Psoas muscle (tissue), 8 donors: ENCODE measurements at places on chromosomes 5 and 9. TPM values are rescaled to one million over a fixed set of nuclear protein-coding genes. Genes with fewer than 3 reads are reported as not detected.

DNA sequence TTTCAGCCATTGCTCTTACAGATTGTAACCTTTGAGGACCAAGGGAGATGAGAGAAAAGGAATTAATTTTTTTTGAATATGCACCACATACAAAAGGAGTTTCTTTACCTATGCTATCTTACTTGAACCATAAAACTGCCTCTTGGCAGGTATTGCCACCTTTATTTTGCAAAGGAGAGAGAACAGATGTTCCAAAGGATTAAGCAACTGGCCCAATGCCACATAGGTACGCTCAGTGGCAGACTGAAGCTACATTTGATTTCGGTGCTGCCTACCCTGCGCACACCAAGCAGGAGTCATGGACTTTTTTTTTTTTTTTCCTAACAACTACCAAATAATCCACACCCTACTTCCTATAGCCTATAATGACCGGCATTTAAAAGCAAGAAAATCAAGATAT, 43.1 kb downstream of the SAXO1 start:
- DNase-seq: no peak

GRCh38 chr5:53733853-53734252, 173.4 kb downstream of the NDUFS4 start:
- DNase-seq: no peak

Gene BTF3
- total RNA-seq: 499 TPM

Gene FBP1
- total RNA-seq: 1.4 TPM

DNA sequence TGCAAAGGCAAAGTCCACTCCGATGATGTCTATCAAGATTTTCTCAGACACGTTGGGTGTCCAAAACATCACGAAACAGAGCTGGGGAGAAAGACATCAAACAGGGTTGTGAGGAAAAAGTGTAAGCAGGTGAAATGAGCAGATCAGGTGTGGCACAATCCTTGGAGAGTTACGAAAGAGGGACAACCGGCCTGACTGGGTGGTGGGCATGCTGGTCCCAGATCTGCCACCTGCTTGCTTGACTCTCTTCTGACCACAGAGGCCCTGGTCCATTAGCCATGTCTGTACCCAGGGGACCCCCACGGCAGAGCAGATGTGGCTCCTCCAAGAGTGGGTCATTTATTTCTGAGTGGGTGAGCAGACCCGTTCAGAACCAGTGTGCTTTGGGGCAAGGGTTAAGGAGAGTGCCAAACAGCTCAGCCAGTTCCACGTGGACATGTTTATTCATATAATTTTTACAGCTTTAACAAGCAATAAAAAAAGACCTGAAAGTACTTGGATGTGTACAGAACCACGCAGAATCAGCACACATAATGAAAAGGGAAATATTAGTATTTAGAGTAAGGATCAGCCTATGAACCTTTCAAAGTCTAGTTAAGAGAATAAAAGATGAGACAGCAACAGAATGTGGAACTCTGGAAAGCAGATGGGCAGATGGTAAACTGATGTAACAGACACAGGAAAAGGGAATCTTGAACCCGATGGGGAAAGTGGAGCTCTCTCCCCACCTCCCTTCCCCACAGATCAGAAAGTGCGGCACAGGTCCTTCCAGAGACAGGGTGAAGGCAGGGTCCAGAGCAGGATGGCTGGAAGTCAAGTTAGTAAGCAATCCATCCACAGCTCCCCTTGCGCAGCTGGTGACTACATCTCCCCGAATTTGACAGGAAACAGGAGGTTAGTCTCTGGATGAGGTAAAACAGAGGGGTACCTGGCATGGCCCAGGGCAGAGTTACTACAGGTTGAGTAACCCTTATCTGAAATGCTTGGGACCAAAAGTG, 52.5 kb downstream of the OTULIN start:
- DNase-seq: no peak

DNA sequence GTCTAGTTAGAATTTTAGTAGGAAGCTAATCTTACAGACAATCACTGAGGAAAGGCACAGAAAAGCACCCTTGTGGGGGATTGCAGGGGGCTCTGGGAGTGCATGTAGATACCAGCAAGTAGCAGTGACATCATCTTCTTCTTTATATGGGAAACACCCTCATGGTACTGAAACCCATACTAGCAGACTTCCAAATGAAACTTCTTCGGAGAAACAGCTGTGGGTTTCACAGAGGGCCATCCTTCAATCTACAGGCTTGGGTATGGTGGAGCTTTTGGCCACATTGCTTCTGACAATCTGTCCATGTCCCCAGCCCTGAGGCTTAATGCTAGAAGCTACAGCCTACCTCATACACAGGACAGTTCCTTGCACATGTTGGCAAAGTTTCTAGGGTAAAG, 165.2 kb upstream of the NFIB start:
- no peak for DNase-seq

DNA sequence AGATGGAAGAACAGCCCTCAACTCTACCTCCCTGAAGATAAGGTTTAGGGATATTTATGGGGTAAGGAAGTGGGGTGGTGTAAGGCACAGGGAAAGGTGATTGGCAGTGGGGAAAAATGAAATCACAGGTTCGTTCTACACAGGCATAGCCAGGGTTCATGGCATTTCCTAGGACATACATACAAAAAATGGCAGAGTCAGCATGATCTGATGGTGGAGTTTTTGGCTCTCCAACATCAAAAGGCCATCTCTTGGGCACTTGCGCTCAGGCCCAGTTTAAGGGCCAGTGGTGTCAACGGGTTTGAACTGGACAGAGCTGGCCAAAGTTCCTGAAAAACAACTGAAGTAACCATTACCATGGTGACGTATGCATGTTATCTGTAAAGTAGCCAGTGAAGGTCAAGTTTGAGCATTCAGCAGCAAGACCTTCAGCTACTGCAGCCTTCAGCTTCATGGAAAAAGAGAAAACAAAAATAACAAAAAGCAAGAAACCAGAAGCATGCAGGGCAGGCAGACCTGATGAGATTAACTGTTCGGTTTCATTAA, 92.8 kb downstream of the SMARCA2 start:
- no peak for DNase-seq

GRCh38 chr5:137136991-137137632, 362.0 kb downstream of the SPOCK1 start:
- no peak for DNase-seq

- no peak for DNase-seq
Measured at GRCh38 chr9:109652112-109652511, 127.9 kb upstream of the PALM2AKAP2 start.

Gene SLC25A2
- total RNA-seq: 0.19 TPM

Gene PCDH12
- 4.2 TPM for total RNA-seq

DNA sequence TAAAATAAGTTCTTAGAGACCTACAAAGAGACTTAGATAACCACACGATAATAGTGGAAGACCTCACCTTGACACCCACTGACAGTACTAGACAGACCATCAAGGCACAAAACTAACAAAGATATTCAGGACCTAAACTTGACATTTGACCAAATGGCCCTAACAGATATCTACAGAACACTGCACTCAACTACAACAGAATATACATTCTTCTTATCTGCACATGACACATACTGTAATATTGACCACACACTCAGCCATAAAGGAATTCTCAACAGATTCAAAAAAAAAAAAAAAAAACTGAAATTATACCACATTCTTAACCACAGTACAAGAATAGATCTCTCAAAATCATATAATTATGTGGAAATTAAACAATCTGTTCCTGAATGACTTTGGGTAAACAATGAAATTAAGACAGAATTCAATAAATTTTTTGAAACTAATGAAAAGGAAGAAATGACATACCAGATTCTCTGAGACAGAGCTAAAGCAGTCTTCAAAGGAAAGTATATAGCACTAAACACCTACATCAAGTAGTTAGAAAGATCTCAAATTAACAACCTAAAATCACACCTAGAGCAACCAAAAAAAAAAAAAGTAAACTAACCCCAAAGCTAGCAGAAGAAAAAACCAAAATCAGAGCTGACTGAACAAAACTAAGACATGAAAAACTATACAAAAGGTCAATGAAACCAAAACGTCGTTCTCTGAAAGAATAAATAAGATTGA, 362.3 kb upstream of the POU5F2 start:
- DNase-seq: no peak

Gene PCDHB2
- 0.88 TPM for total RNA-seq

DNA sequence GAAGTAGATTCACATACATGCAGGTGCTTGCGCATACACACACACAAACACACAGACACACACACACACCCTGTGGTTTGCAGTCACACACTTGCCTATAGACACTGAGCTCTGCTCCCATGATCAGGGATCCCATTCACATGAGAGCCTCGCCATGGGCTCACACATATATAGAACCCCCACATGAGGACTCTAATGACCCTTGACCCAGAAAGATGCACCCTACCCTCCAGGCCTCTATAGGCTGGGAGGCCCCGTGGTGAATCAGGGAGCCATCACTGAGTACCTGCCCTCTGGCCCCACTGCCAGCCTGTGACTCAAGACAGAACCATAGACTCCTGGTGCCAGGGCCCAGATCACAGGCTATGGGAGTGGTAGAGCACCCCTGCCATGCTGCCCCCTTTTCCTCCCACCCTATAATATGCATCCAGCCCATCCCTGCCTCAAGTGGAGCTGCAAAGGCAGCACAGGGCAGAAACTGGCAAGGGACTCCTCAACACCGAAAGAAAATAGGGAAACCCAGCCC, 3.3 kb upstream of the AQP3 start:
- no peak for DNase-seq

DNA sequence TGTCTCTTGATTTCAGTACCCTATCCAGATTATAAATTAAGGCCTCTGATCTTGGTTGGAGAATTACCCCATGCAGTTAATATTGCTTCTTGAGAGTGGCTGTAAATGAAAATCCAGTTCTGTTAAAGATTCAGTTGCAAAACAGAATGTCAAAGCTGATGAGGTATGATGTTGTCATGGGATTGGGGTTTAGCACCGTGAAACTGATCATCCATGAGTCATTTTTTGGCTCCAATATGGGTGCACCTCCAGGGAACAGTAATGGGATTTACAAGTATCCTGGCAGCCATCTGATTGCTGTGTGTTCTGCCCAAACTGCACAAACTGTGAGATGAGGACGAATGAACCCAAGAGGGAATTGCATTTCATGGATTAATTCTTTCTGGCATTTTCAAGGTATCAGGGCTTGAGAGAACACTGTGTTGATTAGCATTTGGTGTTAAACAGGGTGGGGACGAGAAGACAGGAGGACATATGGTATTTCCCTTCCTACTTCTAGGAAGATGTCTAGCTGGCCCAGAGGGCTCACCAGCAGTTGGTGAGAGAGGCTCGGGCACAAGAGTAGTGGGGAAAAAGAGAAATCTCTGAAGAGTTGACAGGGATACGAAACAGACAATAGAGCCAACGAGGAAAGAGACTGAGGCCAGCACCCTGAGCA, 214.7 kb downstream of the GAS1 start:
- DNase-seq: peak; percentile 60

- no peak for DNase-seq
Measured at GRCh38 chr5:94916619-94917018, 298.1 kb downstream of the SLF1 start.

GRCh38 chr5:118990582-118990981, 2.2 kb upstream of the DTWD2 start:
- DNase-seq: no peak

Gene CDH18
- total RNA-seq: not detected

DNA sequence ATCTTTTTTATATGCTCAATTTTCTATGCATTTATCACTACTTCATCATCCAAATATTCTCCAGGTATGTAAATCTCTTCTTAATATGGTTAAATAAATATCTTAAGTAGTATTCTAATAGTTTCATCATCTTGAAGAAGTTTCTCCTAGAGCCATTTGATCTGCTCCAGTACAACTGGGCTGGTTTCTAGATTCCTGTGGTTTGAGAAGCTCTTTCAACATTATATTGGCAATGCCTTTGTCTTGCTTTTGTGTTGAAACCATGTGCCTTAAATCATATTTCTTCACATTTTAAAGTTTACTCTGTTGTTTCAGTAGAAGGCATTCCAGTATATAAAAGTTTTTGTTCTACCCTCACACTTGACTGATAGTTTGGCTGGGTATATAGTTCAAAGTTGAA, 27.6 kb downstream of the MBLAC2 start:
- DNase-seq: no peak

DNA sequence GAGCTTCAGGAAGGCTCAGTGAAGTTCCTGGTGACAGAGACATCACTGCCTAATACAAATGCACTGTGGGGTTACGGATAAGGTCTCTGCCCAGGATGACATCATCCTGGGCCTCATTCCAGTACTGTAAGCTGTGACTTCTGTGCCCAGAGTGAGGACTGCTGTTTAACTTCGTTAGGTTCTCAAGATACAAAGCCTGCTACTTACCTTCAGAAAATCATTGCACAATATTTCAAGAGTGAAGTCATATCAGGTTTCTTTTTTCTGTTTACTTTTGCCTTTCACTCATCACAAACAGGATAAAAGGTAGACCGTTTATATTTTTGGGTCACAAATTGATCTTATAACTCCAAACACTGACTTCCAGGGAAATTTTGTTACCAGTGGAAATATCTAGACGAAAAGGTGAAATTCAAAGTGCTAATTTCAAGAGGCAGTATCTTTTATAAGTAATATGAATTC, 241.2 kb downstream of the PIK3R1 start:
- no peak for DNase-seq

- no peak for DNase-seq
Measured at GRCh38 chr9:27747450-27747849, 174.2 kb upstream of the C9orf72 start.

DNA sequence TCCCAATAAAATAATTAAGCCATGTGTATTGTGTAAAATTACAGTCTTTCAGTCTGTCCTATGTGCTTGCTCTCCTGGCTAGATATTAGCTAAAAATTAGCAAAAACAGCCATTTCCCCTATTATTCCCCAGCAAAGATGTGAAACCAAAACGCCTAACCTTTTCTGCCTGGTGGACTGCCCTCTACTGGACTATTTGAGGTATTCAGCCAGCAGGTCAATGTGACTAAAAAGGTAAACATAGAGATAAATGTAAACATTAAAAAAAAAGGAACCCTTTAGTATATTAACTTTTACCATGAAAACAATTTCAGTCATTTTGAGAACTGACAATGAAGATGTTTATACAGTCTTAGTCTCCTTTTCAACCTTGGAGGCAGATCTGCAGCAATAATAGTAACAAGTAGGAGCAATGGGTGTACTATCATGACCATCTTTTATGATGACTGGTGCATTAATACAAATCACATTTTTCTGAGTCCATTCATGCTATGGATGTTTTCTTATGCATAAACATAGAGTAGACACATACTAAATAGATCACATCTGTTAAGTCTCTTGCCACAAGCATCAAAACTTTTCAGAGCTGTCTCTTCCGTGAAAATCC, 10.1 kb downstream of the ATG12 start:
- DNase-seq: no peak

DNA sequence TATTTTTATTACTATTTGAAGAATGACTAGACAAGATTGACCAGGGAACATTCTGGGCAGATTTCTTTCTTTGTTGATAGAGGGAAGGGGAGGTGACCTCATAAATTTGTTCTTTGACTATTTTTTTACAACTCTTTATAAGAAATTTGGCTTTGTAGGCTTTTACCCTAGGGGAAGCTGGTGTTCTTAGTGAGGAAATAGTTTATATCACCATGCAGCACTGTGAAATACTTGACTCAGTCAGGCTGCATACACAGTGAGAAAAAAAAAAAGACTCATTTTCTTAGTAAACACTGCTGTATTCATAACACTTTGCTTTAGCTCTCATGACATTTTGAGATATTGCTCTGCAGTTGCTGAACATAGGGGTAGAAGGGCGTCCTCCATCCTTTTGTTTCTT, 336.6 kb upstream of the PIK3R1 start:
- no peak for DNase-seq

GRCh38 chr5:61505281-61505680, 173.2 kb downstream of the ZSWIM6 start:
- no peak for DNase-seq

Gene FSD1L
- total RNA-seq: 23.1 TPM

Gene PPP3R2
- total RNA-seq: not detected

Gene SOHLH1
- total RNA-seq: not detected
